ENCODE measurements at places on chromosomes 7 and 10. TPM values are rescaled to one million over a fixed set of nuclear protein-coding genes. Genes with fewer than 3 reads are reported as not detected.

GRCh38 chr10:123997486-123998196 lies 95.8 kb downstream of the CHST15 start:
- peaks cover 11% of the 10 kb centered on the region for H3K4me1 ChIP-seq
- no peak overlapping the region for H3K4me3 ChIP-seq
- DNase-seq, result no peak

DNA sequence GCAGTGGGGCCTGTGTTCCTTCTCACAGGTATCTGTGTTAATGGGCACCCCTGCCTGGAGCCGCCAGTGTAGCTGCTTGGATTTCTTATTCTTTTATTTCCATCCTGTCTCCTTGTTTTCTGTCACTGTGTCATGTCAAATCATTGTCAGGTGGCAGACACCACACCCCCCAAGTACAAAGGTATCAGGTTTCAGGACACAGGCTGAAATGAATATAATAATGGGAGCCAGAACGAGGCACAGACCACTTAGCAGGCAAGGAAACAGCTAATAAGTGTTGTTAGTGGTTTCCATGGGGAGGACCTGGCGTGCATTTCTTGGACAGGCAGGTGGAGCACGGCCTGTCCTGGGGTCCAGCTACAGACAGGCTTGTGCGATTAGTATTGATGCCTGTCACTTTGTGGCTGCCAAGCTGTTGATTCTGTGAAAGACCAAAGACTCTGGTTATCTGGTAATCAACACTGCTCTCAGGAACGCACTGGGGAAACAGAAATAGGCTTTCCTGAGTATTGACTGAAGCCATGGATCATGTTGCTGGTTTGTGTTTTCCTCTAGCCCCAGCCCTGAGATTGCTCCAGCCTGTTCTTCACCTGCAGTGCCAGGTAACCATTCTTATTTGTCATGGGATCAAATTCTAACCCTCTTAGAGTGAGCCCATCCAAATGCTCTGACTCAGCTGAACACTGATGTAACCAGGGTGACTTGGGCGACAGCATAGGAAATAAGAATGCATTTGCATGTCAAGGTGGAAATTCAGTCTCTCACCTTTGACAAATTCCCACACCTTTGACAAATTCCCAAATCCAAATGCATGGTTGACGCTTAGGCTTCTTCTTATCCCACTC lies 1002.0 kb downstream of the LRMDA start:
- H3K4me3 ChIP-seq, result no peak overlapping the region
- no peak for DNase-seq
- no peak overlapping the region for H3K27ac ChIP-seq
- H3K36me3 ChIP-seq, result no peaks in the 10 kb centered on the region
- H3K27me3 ChIP-seq, result no peaks in the 10 kb centered on the region

GRCh38 chr10:50574305-50574704 lies 49.5 kb downstream of the SGMS1 start:
- H3K4me1 ChIP-seq, result no peaks in the 10 kb centered on the region
- H3K27ac ChIP-seq, result no peak overlapping the region
- H3K36me3 ChIP-seq, result no peaks in the 10 kb centered on the region
- H3K4me3 ChIP-seq, result no peak overlapping the region
- DNase-seq, result no peak

GRCh38 chr7:299169-299568 lies 9.2 kb downstream of the FOXL3 start:
- H3K27me3 ChIP-seq, result no peaks in the 10 kb centered on the region
- no peak overlapping the region for H3K27ac ChIP-seq
- H3K36me3 ChIP-seq, result no peaks in the 10 kb centered on the region
- no peak overlapping the region for H3K4me3 ChIP-seq
- no peaks in the 10 kb centered on the region for H3K4me1 ChIP-seq

DNA sequence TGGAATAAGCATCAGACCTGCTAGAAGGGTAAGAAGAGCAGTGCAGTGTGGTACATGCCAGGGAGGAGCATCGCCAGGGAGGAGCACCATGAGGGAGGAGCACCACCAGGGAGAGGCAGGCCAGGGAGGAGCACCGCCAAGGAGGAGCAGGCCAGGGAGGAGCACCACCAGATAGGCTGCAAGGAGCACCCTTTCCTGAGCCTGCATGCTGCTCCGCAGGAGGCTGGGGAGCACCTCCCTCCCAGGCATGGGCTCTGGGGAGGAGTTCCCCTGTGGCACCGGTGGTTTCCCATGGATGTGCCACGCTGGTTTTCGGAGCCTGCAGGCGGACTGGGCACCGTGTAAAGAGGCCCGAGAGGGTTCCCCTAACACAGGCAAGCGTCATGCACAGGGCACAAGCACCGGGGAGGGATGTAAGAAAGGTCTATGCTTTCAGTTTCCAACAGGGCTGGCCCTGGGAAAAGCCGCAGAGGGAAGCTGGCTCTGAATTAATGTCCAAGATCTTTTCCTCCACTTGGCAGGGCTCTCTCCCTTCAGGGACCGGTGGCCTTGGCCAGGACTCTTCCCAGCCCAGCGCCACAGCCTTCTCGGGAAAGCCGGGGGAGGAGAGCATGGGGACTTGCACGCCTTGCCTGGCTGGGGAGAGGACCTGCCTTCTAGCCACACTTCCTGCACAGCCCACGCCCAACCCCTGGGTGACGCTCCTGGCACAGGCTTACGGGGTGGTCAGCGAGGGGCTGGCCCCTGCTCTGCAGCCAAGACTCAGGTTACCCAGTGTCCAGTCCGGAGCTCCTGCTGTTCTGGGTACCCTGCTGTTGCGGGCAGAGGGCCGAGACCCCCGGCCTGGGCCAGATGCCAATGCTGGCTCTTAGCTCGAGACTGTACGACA lies 11.5 kb upstream of the GPER1 start:
- no peaks in the 10 kb centered on the region for H3K27me3 ChIP-seq
- H3K27ac ChIP-seq, result peak overlapping the region; percentile 70
- DNase-seq, result no peak
- no peaks in the 10 kb centered on the region for H3K4me1 ChIP-seq
- H3K4me3 ChIP-seq, result peak overlapping the region; percentile 51

DNA sequence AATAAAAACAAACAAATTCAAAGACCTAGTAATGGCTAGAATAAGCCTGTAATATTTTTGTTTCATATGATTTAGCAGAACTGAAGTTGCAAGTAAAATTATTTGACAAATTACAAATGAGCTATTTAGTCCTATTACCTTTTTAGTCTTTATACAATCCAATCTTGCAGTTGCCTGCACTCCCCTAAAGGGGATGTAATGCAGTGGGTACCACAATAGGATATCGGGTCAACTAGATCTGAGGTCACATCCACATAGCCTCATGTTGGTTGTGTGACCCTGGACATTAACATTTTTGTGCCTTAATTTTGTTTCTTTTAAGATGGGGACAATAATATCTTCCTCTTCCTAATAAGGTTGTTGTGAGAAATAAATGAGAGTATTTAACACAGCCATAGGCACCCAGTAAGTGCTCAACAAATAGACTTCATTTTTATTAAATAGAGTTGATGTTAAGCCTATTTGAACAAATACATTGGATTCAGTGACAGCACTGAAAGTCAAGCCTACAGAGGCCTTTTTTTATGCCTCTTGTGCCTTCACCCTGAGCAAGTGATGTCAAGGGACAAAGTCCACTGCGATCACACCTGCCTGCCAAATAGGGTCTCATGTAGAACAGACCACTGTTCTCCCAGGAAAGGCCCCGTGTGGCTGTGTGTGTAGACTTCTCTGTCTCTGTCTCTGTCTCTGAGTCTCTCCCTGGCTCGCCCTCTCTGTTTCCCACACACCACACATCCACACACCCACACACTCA lies 124.8 kb downstream of the EVX1 start:
- H3K27me3 ChIP-seq, result no peaks in the 10 kb centered on the region
- no peak for DNase-seq
- no peaks in the 10 kb centered on the region for H3K36me3 ChIP-seq
- H3K4me3 ChIP-seq, result no peak overlapping the region

- peak overlapping the region; percentile 88 for H3K27ac ChIP-seq
- no peaks in the 10 kb centered on the region for H3K27me3 ChIP-seq
- no peaks in the 10 kb centered on the region for H3K4me1 ChIP-seq
Measured at GRCh38 chr7:92835851-92836488, 403 bp downstream of the CDK6 start.

- H3K4me3 ChIP-seq, result no peak overlapping the region
- no peaks in the 10 kb centered on the region for H3K36me3 ChIP-seq
- H3K27me3 ChIP-seq, result no peaks in the 10 kb centered on the region
- H3K4me1 ChIP-seq, result no peaks in the 10 kb centered on the region
- DNase-seq, result no peak
Measured at GRCh38 chr10:57898231-57898630, 369.5 kb downstream of the IPMK start.

DNA sequence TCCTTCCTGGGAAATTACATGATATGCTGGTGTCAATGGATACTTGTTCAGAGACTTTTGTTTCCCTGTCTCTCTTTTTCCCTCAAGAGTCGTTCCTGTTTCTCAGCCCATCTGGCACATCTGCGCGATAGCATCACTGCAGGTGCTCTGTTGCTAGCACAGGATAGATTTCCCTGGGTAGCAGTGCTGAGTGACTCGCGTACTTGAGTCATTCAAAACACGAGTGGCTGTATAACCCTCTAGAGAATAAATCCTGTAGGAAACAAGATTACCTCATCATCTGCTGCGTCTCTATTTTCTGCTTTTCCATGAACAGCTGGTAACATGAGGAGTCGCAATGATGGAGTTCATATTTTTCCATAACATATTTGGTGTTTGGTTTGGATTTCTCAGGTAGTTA lies 452.0 kb upstream of the FZD8 start:
- DNase-seq, result no peak
- H3K4me1 ChIP-seq, result no peaks in the 10 kb centered on the region
- no peaks in the 10 kb centered on the region for H3K27me3 ChIP-seq
- no peak overlapping the region for H3K4me3 ChIP-seq
- no peak overlapping the region for H3K27ac ChIP-seq

DNA sequence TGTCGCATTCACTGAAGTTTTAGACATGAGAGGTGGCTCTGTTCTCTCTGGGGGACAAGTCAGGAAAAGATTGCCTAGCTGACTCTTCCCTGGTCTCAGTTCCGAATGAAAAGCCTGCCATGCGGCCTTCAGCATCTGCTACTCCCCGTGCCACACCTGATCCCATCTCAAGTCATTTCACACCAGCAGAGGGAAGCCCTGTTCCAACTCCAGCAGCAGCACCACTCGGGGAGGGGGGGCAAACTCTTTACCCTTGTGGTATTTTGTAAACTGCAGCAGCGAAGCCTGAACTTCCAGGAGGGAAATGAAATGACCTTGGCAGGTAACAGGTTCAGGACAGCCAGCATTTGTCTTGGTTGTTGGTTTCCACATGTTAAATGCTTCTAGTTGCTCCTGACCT lies 13.8 kb downstream of the LRRC4 start:
- no peaks in the 10 kb centered on the region for H3K36me3 ChIP-seq
- H3K4me1 ChIP-seq, result no peaks in the 10 kb centered on the region
- no peak overlapping the region for H3K27ac ChIP-seq
- no peak for DNase-seq

The EPC1 gene
- total RNA-seq, result 78.7 TPM

DNA sequence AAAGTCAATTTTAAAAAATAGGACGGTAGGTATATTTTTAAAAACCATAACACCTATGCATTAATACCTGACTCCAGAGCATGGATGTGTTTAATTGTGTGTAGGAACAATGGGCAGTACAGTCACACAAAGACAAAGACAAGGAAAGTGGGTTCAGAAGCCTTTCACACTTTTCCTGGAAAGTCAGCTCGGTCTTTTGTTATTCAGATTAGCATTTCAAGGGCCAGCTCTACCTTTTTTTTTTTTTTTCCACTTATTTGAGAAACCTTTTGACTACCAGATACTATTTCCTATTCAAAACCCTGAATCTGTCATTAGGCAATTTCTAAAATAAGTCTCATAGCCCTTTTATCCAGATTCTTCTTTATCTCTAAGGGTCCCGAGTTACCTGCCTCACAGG lies 401.9 kb downstream of the PARD3 start:
- no peaks in the 10 kb centered on the region for H3K27me3 ChIP-seq
- H3K4me1 ChIP-seq, result no peaks in the 10 kb centered on the region
- H3K36me3 ChIP-seq, result no peaks in the 10 kb centered on the region
- no peak for DNase-seq

DNA sequence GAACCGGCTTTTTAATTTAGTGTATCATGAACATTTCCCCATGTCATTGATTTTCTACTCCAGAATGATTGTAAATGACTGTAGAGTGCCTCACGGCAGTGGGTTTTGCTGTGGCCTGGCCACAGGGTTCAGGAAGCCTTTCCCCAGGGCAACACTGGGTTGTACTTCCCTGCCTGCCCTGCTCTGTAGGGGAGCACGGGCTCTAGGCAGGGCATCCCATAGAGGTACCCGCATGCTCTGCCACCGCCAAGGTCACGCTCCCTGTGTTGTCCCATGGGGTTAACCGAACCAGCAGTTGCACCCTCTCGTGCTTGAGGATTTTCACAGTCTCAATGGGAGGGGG lies 63.8 kb downstream of the BPGM start:
- no peak overlapping the region for H3K4me3 ChIP-seq
- no peak for DNase-seq
- H3K4me1 ChIP-seq, result no peaks in the 10 kb centered on the region
- no peak overlapping the region for H3K27ac ChIP-seq

DNA sequence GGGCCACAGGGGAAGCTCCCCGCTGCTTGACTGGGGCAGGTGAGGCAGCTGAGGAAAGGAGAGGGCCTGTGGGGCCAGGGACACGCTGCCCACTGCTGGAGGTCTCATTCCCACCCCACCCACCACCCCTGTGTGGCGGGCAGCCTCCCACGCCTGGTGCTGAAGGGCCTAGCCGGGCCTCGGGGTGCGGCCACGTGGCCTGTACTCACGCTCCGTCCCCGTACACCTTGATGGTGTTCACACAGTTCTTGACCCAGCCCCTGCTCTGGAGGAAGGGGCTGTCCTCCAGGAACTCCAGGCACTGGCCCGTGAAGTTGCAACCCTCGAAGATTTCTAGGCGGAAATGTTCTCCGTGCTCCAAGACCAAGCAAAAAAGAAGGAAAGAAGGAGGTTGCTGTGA lies 4.0 kb downstream of the CRYGN start:
- peak overlapping the region; percentile 78 for H3K27ac ChIP-seq
- no peak overlapping the region for H3K4me3 ChIP-seq
- H3K36me3 ChIP-seq, result no peaks in the 10 kb centered on the region
- no peak for DNase-seq
- peaks cover 14% of the 10 kb centered on the region for H3K4me1 ChIP-seq

The MACROH2A2 gene
- 4.8 TPM for total RNA-seq

GRCh38 chr7:69871886-69872569 lies 273.8 kb downstream of the AUTS2 start:
- no peaks in the 10 kb centered on the region for H3K4me1 ChIP-seq
- no peak for DNase-seq
- no peaks in the 10 kb centered on the region for H3K36me3 ChIP-seq
- no peaks in the 10 kb centered on the region for H3K27me3 ChIP-seq
- no peak overlapping the region for H3K27ac ChIP-seq

The ETV1 gene
- total RNA-seq, result 5.6 TPM

The IQCE gene
- 13.8 TPM for total RNA-seq

- no peak overlapping the region for H3K27ac ChIP-seq
- no peak for DNase-seq
- H3K4me3 ChIP-seq, result no peak overlapping the region
Measured at GRCh38 chr7:152949790-152950189, 190.2 kb downstream of the ACTR3B start.

- no peak overlapping the region for H3K4me3 ChIP-seq
- H3K27ac ChIP-seq, result no peak overlapping the region
- DNase-seq, result no peak
Measured at GRCh38 chr7:6453734-6454133, 6.0 kb upstream of the DAGLB start.

The KLLN gene
- total RNA-seq, result 1.1 TPM

The PITX3 gene
- not detected for total RNA-seq

All from breast epithelium (tissue), 4 donors.